ENCODE measurements at places on chromosomes 2 and 18. TPM values are rescaled to one million over a fixed set of nuclear protein-coding genes. Genes with fewer than 3 reads are reported as not detected.

Gene PLGLB2
- 2.0 TPM for polyA plus RNA-seq

Gene PDCD1
- 0.29 TPM for polyA plus RNA-seq

Gene IL36A
- polyA plus RNA-seq, result not detected

Gene CYP27A1
- 0.25 TPM for polyA plus RNA-seq

Gene CHRND
- polyA plus RNA-seq, result not detected

Gene KLHL29
- polyA plus RNA-seq, result 0.95 TPM

Gene ESCO1
- 15.3 TPM for polyA plus RNA-seq
